ENCODE measurements at places on chromosomes 1 and 21.

GRCh38 chr1:213905344-213905743, 82.4 kb upstream of the PROX1 start:
- no peak for DNase-seq

DNA sequence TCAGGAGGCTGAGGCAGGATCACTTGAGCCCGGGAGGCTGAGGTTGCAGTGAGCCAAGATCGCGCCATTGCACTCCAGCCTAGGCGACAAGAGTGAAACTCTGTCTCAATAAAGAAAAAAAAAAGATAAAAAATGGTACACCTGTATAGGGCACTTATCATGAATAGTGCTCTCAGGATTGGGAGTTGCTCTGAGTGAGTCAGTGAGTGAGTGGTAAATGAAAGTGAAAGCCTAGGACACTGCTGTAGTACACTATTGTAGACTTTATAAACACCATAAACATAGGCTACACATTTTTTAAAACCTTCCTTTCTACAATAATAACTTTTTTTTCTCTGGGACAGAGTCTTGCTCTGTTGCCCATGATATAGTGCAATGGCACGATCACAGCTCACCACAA, 16.8 kb downstream of the PHTF1 start:
- DNase-seq = peak; percentile 15

- no peak for DNase-seq
Observed at GRCh38 chr1:117162816-117163215, 41.3 kb upstream of the TRIM45 start.

GRCh38 chr1:27973771-27974416, 14.1 kb downstream of the XKR8 start:
- no peak for DNase-seq

DNA sequence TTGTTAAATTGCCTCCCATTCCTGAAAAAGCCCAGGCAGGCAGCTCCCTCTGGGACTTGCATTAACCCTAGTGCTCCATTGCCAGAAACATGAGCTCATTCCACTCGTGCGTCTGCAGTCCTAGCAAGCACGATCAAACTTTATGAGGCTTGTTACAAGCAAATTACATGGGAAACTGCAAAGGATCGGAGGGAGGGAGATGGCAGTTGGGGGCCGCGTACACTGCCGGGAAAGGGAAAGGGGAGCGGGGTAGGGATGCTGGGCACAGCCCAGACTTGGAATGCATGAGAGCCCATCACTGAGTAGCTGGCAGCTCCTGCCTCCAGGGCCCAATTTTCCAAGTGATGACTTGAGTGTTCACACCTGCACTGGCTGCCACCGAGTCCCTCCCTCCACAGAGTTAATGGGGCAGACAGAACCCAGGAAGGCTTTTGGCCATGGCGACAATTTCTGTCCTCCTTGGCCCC, 169.9 kb downstream of the BRINP2 start:
- no peak for DNase-seq

DNA sequence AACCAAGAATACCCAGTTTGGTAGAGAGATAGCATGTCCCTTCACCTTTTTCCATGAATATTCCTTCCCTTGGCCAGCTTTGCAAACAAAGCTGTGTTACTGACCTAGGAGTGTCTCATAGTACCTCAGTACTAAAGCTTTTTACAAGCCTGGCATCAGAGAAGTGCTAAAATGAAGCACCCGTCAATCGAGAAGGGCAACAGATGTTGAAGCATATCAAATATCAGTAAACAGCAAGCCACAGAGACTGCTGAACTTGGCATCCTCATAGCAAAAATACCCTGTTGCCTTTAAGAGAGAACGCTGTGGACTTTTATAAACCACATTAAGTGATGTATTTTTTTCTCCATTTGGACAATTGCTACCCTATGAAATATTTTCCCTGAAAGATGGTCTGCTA, 128.6 kb upstream of the HOOK1 start:
- no peak for DNase-seq

GRCh38 chr1:106717591-106717990, 338.9 kb upstream of the PRMT6 start:
- no peak for DNase-seq

DNA sequence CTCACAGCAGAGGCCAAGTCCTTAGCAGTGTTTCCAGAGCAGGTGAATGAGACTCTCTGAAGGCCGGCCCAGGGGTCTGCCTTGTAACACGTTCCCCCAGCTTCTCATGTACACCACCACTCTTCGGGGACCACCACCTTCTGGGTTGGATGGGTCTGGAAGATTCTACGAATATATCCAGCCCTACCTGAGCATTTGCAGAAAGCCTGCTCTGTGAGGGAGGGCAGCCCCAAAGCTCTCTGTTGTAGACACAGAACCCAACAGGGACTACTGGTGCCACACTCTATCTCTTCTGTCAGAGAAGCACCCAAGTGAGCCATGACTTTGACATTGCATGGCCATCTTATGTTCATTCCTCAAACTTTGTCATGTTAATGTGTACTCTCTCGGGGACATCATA, 61.8 kb downstream of the CD247 start:
- no peak for DNase-seq

- DNase-seq = peak; percentile 85
Observed at GRCh38 chr1:21270086-21270689, 20.1 kb downstream of the ECE1 start.

DNA sequence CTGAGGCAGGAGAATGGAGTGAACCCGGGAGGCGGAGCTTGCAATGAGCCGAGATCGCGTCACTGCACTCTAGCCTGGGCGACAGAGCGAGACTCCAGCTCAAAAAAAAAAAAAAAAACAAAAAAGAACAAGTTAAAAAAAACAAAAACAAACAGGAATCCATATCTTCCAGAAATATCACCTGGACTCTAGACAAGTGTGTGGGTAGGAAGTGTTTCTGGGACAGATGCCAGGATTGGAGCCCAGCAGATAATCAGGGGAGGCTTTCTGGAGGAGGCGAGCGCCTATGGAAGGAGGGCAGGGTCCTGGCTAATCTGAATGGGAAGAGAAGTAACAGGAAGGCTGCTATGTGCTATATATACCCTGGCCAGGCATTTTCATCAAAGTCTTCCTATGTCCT, 43.6 kb upstream of the SYNC start:
- DNase-seq = no peak

DNA sequence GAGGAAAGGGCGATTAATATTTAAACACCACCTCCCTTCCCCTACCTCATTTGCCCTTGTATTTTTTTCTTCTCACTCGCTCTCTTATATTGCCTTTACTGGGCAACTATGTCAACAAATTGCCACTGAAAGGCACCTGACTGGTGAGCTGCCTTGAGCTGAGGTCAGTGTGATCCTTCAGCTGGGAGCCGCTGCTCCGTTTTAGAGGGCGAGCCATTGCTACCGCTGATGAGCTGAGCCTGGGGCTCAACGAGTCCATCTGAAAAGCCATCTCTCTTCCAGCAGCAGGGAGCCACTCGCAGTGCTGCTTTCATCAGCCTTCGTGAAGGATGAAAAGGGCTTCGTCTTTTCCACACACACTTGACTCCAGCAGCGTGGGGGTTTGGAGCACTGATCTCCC, 108.0 kb upstream of the KIF26B start:
- no peak for DNase-seq

- DNase-seq = no peak
Observed at GRCh38 chr1:205523261-205523890, 18.9 kb downstream of the CDK18 start.

- DNase-seq = no peak
Observed at GRCh38 chr1:9755441-9755995, 68.2 kb downstream of the CLSTN1 start.

- DNase-seq = no peak
Observed at GRCh38 chr1:115717541-115717940, 51.0 kb downstream of the CASQ2 start.

DNA sequence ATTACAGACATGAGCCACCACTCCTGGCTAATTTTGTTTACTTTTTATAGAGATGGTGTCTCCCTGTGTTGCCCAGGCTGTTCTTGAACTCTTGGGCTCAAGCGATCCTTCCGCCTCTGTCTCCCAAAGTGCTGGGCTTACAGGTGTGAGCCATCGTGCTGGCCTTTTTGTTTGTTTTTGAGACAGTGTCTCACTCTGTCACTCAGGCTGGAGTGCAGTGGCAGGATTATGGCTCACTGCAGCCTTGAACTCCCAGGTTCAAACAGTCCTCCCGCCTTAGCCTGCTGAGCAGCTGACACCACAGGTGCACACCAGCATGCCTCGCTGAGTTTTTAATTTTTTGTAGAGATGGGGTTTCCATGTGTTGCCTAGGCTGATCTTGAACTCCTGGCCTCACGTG, 49.1 kb downstream of the ADARB1 start:
- no peak for DNase-seq

DNA sequence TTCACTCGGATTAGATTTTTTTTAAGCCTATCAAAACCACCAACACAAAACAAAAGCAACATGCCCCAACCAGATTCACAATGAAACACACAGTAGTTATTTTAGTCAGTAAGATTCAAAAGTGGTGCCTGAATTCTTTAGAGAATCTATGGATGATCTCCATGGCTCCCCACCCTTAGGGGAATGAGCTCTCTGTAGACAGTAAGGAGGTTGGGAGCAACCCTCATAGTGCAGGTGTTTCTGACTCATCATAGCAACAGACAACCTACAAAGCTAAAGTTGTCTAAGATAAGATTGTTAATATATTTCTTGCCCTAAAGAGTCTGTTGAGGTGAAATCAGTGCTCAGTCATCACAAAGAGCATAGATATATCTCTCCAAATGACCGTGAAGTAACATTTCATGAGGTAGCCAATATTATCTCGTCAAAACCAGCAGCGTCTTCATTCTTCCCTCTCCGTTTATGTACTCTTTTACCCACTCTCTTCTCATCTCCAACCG, 78.3 kb downstream of the ADAMTS1 start:
- no peak for DNase-seq

- no peak for DNase-seq
Observed at GRCh38 chr1:5856246-5856815, 135.9 kb downstream of the NPHP4 start.

GRCh38 chr1:37147392-37147831, 113.1 kb upstream of the GRIK3 start:
- DNase-seq = no peak

DNA sequence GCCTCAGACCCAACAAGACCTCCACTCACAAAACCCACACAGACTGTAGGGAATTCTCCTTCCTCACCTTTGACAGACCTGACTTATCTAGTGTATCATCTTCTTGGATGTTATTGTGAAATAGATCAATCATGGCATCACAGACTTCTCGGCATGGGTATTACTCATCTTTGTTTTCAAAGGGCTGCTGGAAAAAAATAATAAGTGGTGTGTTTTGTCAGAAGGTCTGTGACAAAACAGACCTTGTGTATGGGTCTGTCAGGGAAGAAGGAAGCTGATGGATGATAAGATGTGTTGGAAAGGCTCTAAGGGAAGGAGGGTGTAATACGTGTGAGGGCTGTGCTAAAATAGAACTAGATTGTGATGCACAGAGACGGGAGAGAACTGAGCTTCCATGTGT, 13.9 kb upstream of the S100A7 start:
- no peak for DNase-seq

Data from CD4-positive, alpha-beta T cell treated with Interleukin-2 at 100 ng/mL for 4 hours (primary cell).